ENCODE measurements at places on chromosomes 13 and 19.
A peak's percentile ranks its signal among the peaks of the same experiment; 100 is the strongest.

DNA sequence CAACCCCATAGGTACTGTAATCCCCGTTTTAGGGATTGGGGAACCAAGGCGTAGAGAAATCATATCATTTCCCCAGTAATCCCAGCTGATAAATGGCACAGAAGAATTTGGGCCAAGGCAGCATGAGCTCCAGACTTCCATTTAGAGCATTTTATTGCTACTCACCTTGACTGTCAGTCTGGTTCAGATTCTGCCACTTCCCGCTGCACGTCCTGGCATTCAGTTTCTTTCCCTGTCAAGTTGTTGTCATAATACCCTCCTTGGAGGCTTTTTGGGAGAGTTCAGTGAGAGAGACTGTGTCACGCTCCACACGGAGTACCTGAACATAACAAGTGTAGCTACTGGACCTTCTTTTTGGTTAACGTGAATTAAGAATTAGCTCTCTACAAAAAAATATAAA lies 7.5 kb upstream of the C1QTNF9 start:
- no peak for DNase-seq

- DNase-seq: no peak
Observed at GRCh38 chr13:31111136-31111535, 50.6 kb downstream of the HSPH1 start.

GRCh38 chr19:38663957-38664502 lies 16.6 kb downstream of the ACTN4 start:
- no peak for DNase-seq

GRCh38 chr13:60139272-60139671 lies 24.5 kb downstream of the DIAPH3 start:
- no peak for DNase-seq

GRCh38 chr13:44903574-44903985 lies 85.7 kb downstream of the NUFIP1 start:
- no peak for DNase-seq

DNA sequence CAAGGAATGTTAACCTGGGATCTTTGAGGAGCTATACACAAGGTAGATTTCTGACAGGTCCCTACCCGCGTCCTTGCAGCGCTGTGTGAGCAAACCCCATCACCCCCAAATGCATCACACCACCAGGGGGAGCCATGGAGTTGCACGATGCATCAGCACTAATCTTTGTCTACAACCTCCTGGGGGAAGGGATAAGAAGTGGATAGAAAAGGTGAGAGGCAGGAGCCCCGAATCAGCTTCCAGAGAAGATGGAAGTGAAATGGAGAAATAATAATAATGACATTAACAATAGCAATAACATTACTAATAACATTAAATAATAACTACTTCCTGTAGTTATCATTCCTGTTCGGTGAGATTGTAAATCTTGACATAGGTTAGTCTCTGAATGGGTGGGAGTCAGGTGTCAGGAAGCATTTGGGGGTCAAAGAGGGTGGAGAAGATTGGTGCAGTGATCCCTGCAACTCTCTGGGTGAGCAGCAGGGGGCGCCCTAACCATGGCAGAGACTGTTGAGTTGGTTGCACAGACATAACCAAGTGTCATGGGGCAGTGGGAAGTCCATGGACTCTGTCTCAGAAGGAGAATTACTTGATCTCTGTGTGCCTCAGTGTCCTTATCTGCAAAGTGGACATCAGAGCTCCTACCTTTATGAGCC lies 16.5 kb downstream of the SIGLEC7 start:
- peak; percentile 70 for DNase-seq

GRCh38 chr13:73715114-73715910 lies 418.9 kb downstream of the KLF12 start:
- peak; percentile 28 for DNase-seq

GRCh38 chr19:3538965-3539755 lies at the start of gene TEKTIP1:
TEKTIP1 (plus strand) TSS chr19:3539174; CDS start chr19:3539178, 4 bp downstream.
- no peak for DNase-seq

GRCh38 chr13:104320446-104320845 lies 1254.2 kb upstream of the SLC10A2 start:
- DNase-seq: no peak

DNA sequence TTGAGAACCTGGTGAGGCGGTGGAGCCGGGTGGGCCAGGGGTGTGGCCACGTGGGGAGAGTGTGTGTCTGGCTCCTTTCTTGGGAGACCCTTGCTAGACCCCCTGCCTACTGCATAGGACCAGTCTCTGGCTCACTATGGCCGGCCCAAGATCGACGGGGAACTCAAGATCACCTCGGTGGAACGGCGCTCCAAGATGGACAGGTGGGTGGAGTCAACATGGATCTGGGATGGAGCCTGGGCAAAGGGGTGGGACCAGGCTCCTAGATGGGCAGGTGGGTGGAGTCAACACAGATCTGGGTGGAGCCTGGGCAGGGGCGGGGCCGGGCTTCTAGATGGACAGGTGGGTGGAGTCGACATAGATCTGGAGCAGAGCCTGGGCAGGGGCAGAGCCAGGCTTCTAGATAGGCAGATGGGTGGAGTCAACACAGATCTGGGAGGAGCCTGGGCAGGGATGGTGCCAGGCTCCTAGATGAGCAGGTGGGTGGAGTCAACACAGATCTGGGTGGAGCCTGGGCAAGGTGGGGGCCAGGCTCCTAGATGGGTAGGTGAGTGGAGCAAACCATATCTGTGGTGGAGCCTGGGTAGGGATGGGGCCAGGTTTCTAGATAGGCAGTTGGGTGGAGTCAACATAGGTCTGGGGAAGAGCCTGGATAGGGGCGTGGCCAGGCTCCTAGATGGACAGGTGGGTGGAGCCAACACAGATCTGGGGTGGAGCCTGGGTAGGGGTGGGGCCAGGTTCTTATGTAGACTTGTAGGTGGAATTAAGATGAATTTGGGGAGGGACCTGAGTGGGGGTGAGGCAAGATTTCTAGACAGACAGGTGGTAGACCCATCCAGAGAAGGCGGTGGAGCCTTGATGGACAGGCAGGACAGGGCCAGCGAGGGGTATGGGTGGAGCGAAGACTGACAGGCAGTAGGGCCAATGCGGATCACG lies 56.5 kb downstream of the VAV1 start:
- DNase-seq: no peak

DNA sequence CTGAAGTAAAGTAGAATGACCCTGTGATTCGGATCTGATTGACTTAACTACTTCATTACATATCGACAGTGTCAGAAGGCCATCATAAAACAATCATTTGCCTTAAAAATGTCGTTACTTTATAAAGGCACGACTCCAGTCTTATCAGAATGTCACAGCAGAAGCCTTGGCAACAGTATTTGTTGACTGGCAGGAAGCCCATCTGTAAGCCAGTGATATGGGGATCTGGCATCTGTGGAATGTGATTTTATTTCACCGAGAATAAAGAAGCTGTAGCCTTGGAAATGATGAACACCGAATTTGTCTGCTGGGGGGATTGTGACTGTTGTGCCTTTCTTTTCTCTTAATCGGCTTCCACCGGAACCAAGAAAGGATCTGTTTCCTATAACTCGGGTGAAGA lies 362.5 kb downstream of the TDRD3 start:
- DNase-seq: no peak

DNA sequence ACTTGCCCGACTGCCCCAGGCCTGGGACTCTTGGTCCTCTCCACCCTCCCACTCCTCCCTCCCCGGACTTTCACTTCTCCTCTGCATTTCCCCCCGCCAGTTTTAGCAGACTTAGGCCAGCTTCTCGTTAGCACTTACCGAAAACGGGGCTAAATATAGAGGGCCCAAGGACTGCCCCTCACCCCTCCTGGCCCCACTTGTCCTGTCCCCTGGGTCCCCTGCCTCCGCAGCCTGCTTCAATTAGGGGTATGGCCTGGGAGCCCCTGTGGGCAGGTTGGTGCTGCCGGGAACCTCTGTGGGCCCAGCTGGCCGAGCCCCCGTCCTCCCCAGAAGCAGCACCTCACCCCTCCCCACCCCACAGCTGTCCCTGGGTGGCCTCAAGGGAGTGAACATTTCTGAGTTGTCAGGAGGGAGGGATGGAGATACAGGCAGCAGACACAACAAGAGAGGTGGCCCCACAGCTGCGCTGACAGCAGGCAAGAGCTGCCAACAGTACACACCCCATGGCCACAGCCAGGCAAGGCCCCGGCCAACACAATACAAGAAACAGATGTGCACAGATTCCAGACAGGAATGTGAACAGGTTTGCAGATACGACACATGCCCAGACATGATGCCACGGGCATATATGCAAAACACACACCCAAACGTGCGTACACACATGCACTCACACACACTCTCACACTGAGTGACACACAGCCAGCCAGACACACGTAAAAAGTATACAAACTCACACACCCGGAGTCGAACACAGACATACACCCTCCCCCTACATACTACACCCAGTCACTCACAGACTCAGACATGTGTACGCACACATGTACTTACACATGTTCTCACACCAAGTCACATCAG lies 2.6 kb downstream of the POU2F2 start:
- no peak for DNase-seq

GRCh38 chr19:43594710-43595604 lies 977 bp downstream of the IRGQ start:
- peak; percentile 56 for DNase-seq

GRCh38 chr13:23799945-23800344 lies 89.3 kb downstream of the MIPEP start:
- DNase-seq: no peak

GRCh38 chr13:102460806-102461205 lies 59.0 kb upstream of the FGF14 start:
- DNase-seq: no peak

DNA sequence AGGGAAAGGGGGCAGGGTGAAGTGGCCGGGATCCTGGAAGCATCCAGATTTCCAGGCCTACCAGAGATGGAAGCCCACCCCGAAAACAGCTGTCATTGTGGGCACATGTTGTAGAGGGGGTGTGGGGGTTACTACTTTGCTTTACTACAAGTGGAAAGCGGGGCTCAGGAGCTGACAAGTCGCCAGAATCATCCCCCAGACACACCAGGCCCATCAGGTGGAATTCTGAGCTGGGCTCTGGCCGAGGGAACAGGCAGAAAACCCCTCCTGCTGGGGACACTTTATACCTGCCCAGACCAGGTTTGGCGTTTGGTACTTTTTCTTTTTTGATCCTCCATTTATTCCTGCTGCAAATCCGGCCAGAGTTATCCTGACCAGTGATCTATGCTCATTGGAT lies 3.8 kb downstream of the CDX2 start:
- no peak for DNase-seq

DNA sequence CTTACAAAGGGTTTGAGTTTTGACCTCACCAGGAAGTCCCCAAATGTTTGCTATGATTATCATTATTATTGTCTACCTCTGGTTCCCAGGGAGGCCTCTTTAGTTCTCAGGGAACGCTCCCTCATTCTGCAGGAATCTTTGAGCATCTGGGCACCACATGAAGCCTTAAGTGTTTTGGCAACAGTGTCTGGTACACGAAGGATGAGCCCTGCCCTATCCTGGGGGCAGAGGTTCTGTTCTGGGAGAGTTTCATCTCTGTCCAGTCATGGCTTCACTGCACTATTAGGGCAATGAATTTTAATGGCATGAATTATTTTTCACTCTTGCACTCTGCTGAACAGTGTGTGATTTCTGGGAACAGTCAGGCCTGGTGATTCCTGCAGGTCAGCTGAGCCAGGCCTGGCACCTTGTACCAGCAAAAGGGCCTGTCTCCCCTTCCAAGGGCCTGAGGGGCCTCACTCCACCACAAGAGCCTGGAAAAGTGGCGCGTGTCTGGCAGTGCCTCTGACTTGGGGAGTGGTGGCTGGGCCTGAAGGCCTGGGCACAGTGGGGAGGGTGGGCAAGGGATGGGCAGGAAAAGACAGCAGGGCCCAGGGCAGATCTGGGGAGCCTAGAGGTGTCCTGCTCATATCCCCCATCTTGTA lies 4.6 kb downstream of the FAM187B start:
- DNase-seq: no peak

DNA sequence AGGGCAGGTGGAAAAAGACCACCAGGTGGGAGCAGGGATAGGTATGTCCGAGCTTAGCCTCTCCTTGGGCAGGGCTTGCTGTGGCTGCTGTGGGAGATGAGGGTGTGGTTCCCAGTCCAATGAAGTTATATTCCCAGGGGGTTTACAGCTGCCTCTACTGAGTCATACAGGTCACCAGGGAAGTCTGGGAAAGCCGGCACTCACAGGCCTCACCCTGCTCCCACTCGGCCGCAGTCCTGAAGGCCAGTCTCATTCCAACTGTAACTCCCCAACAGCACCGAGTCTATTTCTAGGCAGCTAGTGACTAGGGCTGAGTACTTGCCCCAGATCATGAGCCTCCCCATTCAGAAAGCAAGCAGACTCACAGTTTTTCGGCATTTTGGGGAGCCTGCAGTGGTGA lies 77.1 kb downstream of the FNDC3A start:
- DNase-seq: no peak

All from stimulated activated CD4-positive, alpha-beta T cell treated with anti-CD3 and anti-CD28 coated beads, Interleukin-1b, Interleukin-23, amount 100 ng/mL, for 4 hours (primary cell).